Activated CD4-positive, alpha-beta memory T cell treated with anti-CD3 and anti-CD28 coated beads, Interleukin-2, amount 10 ng/mL, durations not matched to agents 7 days and 5 days (primary cell): ENCODE measurements at places on chromosomes 2 and 18. TPM values are rescaled to one million over a fixed set of nuclear protein-coding genes. Genes with fewer than 3 reads are reported as not detected.

- H3K36me3 ChIP-seq = no peaks in the 10 kb centered on the region
- no peak overlapping the region for H3K4me3 ChIP-seq
- no peak overlapping the region for H3K27ac ChIP-seq
- no peaks in the 10 kb centered on the region for H3K4me1 ChIP-seq
These were observed 439.3 kb downstream of the CBLN2 start for GRCh38 chr18:72104851-72105250.

DNA sequence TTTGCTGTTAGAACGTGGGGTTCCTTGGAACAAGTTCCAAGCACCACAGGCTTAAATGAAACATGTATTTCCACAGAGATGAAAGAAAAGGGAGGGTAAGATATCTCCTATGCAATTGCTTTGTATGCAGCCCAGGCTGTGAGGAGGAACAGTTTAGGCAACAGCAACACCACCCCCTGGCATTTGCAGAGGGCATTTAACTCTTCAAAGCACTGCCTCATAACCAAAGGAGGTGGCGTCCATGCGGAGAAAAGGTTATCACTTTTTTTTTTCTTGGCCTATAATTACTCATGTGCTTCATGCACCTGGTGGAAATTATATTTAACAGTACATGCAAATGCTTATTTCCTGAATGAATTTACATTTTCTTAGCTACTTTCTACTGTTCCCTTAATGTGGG is 286.0 kb downstream of the LPIN1 start:
- H3K36me3 ChIP-seq = no peaks in the 10 kb centered on the region
- H3K4me1 ChIP-seq = no peaks in the 10 kb centered on the region
- peaks cover 3% of the 10 kb centered on the region for H3K27me3 ChIP-seq
- no peak overlapping the region for H3K4me3 ChIP-seq
- DNase-seq = no peak
- H3K27ac ChIP-seq = no peak overlapping the region

- DNase-seq = no peak
- no peaks in the 10 kb centered on the region for H3K27me3 ChIP-seq
- no peak overlapping the region for H3K4me3 ChIP-seq
- peaks cover 3% of the 10 kb centered on the region for H3K36me3 ChIP-seq
These were observed 29.0 kb downstream of the PHLPP1 start for GRCh38 chr18:62744076-62744968.

DNA sequence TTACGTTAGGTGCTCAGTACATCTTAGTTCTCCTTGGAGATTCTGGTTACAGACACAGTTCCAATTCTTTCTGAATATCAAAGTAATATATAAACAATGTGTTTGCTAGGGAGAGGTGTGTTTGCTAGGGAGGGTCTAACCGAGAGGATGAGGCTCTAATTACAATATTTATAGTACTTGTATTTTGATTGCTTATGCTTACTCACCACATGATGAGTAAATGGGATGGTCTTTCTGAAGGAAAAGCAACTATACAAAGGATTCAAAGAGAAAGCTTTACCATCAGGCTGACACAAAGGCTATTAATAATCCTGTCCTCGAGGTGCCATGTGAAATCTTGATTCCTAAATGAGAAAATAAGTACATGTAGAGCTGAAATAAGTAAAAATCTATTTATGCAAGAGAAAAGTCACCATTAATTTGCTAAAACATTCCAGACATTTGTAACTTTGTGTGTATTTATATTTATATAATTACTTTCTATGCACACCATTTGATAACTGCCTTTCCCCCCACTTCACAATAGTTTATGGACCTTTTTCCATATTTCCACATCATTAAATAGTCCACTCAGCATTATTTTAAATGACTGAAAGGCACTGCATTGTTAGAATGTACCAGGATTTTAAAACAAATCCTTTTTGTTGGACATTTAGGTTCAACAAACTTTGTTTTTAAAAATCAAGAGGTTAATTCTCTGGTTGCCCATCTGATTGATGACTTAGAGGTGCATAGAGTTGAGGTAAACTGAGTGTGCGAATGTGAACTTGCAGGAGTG is 94.5 kb upstream of the FN1 start:
- H3K27ac ChIP-seq = no peak overlapping the region
- DNase-seq = no peak

- no peak for DNase-seq
- H3K27me3 ChIP-seq = no peaks in the 10 kb centered on the region
- no peak overlapping the region for H3K27ac ChIP-seq
- peaks cover 40% of the 10 kb centered on the region for H3K36me3 ChIP-seq
- no peaks in the 10 kb centered on the region for H3K4me1 ChIP-seq
These were observed 38.6 kb downstream of the SLC25A12 start for GRCh38 chr2:171855401-171855800.

DNA sequence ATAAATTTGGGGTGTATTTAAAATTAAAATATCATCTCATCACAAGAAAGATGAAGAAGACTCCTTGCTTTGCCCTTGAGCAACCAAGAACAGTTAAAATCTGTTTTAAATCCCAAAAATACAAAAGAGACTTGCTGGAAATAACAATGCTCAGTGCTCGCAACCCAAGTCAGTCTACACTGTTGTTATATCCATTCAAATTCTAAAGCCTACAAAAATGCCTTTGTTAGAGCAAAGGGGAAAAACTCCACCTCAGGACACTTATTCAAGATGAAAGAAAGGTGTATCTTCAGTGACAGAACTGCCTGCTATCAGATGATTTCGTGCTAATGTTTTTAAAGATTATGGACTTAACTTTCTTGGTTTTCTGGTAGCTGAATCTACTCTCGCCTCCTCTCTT is 111.9 kb upstream of the TANK start:
- no peaks in the 10 kb centered on the region for H3K36me3 ChIP-seq
- H3K27ac ChIP-seq = no peak overlapping the region
- no peaks in the 10 kb centered on the region for H3K4me1 ChIP-seq
- peaks cover 52% of the 10 kb centered on the region for H3K27me3 ChIP-seq

- DNase-seq = no peak
- no peaks in the 10 kb centered on the region for H3K36me3 ChIP-seq
- no peaks in the 10 kb centered on the region for H3K27me3 ChIP-seq
- no peak overlapping the region for H3K27ac ChIP-seq
- H3K4me1 ChIP-seq = no peaks in the 10 kb centered on the region
These were observed 16.8 kb downstream of the ASXL3 start for GRCh38 chr18:33594799-33595198.

GRCh38 chr2:56671973-56672569 is 488.3 kb downstream of the CCDC85A start:
- no peaks in the 10 kb centered on the region for H3K36me3 ChIP-seq
- DNase-seq = no peak
- no peak overlapping the region for H3K27ac ChIP-seq
- no peak overlapping the region for H3K4me3 ChIP-seq
- no peaks in the 10 kb centered on the region for H3K4me1 ChIP-seq

DNA sequence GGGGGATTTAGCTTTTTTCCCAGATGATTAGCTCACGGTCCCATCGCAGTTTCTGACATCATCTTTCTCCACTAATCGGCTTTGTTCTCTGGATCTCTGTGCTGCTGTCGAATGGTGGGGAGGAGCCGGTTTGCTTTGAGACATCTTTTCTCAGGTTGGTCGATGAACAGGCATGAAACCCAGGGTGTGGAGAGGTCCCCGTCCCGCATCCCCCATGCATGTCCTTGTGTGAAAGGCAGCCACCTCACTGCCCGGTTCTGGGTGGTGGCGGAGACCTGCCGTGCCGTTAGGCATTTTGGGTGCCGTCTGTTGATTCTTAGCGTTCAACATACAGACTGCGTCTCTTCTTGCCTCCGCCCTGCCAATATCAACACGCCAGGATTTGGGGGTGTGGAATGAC is 57.8 kb downstream of the CTDP1 start:
- H3K36me3 ChIP-seq = peaks cover 88% of the 10 kb centered on the region
- no peak for DNase-seq
- H3K27ac ChIP-seq = no peak overlapping the region
- no peaks in the 10 kb centered on the region for H3K4me1 ChIP-seq

DNA sequence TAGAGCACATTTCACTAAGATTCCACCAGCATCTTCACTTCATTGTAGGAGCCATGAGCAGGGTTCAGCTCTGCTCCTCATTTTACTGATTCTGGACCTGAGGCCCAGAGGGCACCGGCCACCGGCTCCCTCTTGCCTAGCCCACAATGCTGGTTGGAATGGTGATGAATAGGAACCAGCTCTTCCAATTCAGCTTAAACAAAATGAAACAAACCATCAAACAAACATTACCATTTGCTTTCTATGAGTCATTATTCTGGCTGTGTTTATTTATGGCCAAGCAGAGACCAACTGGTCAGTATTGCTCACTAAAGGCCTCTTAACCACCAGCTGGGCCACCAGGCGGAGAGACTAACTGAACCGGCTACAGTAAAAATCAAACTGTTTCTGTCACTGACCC is 176.7 kb downstream of the MTX2 start:
- H3K27ac ChIP-seq = no peak overlapping the region
- H3K4me1 ChIP-seq = peaks cover 2% of the 10 kb centered on the region
- H3K36me3 ChIP-seq = no peaks in the 10 kb centered on the region

DNA sequence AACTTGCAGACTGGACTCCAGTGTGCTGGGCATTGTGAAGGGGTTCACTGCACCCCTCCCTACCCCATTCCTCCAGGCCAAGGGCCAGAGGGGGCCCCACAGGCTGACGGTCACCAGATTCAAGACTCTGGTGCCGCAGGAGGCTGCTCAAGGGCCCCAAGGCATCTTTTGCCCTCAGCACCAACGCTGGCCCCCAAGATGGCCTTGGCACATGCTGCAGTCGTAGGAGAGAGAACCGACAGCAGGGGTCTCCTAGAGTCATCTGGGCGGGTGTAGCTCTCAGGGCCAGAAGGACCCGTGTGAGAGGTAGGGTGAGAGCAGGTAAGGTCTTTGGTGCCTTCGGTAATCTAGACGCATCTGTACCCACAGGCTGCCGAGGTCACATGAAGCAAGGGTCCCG is 18.7 kb upstream of the ODC1 start:
- H3K36me3 ChIP-seq = no peaks in the 10 kb centered on the region
- H3K4me1 ChIP-seq = no peaks in the 10 kb centered on the region
- H3K27me3 ChIP-seq = peaks cover 9% of the 10 kb centered on the region

GRCh38 chr2:20563833-20564232 is 87.1 kb downstream of the HS1BP3 start:
- no peak for DNase-seq
- H3K4me3 ChIP-seq = no peak overlapping the region
- no peaks in the 10 kb centered on the region for H3K36me3 ChIP-seq
- no peak overlapping the region for H3K27ac ChIP-seq
- peaks cover 9% of the 10 kb centered on the region for H3K27me3 ChIP-seq

DNA sequence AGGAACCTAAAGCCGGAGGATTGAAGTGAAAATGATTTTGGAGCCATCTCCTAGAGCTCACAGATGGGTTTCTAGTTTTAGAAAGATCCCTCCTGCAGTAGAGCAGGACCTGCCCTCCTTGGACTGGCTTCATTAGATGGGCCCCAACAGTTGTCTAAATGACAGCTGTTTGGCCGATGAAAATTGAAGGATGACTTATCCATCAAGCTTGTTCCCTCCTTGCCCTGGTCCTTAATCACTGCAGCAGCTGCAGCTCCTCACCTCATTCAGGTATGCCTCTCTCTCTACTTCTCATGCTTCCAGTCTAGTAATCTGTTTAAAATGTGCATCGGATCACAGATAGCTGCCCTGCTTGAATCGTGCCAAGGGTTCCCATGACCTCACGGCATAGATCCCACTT is 677.6 kb downstream of the BCL11A start:
- no peak for DNase-seq
- no peak overlapping the region for H3K4me3 ChIP-seq
- no peaks in the 10 kb centered on the region for H3K27me3 ChIP-seq
- no peaks in the 10 kb centered on the region for H3K4me1 ChIP-seq

GRCh38 chr2:223155956-223156355 is 104.0 kb downstream of the KCNE4 start:
- no peak for DNase-seq
- no peaks in the 10 kb centered on the region for H3K27me3 ChIP-seq
- H3K36me3 ChIP-seq = no peaks in the 10 kb centered on the region
- no peak overlapping the region for H3K4me3 ChIP-seq
- H3K4me1 ChIP-seq = no peaks in the 10 kb centered on the region
- no peak overlapping the region for H3K27ac ChIP-seq

GRCh38 chr2:174072069-174072468 is 106.9 kb upstream of the SP3 start:
- H3K27me3 ChIP-seq = peaks cover 2% of the 10 kb centered on the region
- DNase-seq = no peak
- H3K4me3 ChIP-seq = no peak overlapping the region
- no peaks in the 10 kb centered on the region for H3K4me1 ChIP-seq

DNA sequence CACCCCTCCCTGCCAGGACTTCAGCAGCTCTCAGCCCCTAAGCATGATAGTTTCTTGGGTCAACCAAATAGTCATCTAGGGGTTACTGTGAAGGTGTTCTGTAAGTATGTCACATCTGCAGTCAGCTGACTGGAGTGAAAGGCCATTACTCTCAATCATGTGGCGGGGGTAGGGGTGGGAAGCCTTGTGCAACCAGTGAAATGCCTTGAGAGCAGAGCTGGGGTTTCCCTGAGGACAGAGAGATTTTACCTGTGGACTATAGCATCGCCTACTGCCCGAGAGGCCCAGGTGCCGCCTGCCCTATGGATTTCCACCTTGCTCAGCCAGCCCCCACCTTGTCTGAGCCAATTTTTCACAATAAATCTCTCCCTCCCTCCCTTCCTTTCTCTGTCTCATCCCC is 20.9 kb upstream of the KLF11 start:
- no peaks in the 10 kb centered on the region for H3K36me3 ChIP-seq
- H3K4me1 ChIP-seq = peaks cover 2% of the 10 kb centered on the region
- H3K27me3 ChIP-seq = peaks cover 15% of the 10 kb centered on the region
- H3K27ac ChIP-seq = no peak overlapping the region
- DNase-seq = no peak
- H3K4me3 ChIP-seq = no peak overlapping the region

DNA sequence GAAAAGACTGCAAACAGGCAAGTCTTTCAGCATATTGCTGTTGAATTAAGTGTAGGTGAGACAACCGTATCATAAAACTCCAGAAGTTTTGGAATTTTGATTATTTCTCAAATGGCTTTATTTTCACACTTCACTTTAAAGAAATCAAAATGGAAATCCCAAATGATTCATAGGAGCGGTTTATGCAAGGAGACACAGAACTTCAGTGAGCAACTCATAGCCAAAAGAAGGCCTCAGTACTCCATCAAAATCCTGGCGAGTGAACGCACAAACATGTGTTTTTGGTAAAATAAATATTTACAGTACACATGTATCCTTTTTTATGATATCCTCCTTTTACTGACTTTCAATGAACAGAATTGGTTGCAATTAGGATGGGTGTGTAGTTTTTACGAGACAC is 140.4 kb upstream of the APCDD1 start:
- H3K4me3 ChIP-seq = no peak overlapping the region
- no peaks in the 10 kb centered on the region for H3K27me3 ChIP-seq
- H3K27ac ChIP-seq = no peak overlapping the region
- no peaks in the 10 kb centered on the region for H3K4me1 ChIP-seq
- DNase-seq = no peak

GRCh38 chr2:86241611-86242010 is 42.4 kb downstream of the MRPL35 start:
- DNase-seq = no peak
- no peaks in the 10 kb centered on the region for H3K36me3 ChIP-seq
- peaks cover 17% of the 10 kb centered on the region for H3K4me1 ChIP-seq
- H3K4me3 ChIP-seq = no peak overlapping the region
- peaks cover 5% of the 10 kb centered on the region for H3K27me3 ChIP-seq

ABCG8 gene
- not detected for total RNA-seq

FAM110C gene
- total RNA-seq = 4.8 TPM

ALPP gene
- not detected for total RNA-seq

PTPRM gene
- total RNA-seq = 9.3 TPM

MC2R gene
- not detected for total RNA-seq

COL3A1 gene
- total RNA-seq = not detected

ONECUT2 gene
- total RNA-seq = not detected

CCDC141 gene
- total RNA-seq = 2.6 TPM

ANKRD30BL gene
- total RNA-seq = not detected
